ACHN (cell line): ENCODE measurements at places on chromosomes 5 and 9.

DNA sequence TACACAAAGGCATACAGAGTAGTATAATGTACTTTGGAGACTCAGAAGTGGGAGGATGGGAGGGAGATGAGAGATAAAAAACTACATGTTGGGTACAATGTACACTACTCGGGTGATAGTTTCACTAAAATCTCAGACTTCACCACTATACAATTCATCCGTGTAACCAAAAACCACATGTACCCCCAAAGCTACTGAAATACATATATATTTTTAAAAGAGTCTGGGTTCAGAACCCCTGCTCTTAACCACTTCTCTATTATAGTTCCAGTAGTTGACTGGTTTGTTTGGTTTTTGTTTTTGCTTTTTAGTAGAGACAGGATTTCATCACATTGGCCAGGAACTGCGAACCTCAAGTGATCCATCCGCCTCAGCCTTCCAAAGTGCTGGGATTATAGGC lies 22.6 kb downstream of the SGTB start:
- DNase-seq, result no peak

DNA sequence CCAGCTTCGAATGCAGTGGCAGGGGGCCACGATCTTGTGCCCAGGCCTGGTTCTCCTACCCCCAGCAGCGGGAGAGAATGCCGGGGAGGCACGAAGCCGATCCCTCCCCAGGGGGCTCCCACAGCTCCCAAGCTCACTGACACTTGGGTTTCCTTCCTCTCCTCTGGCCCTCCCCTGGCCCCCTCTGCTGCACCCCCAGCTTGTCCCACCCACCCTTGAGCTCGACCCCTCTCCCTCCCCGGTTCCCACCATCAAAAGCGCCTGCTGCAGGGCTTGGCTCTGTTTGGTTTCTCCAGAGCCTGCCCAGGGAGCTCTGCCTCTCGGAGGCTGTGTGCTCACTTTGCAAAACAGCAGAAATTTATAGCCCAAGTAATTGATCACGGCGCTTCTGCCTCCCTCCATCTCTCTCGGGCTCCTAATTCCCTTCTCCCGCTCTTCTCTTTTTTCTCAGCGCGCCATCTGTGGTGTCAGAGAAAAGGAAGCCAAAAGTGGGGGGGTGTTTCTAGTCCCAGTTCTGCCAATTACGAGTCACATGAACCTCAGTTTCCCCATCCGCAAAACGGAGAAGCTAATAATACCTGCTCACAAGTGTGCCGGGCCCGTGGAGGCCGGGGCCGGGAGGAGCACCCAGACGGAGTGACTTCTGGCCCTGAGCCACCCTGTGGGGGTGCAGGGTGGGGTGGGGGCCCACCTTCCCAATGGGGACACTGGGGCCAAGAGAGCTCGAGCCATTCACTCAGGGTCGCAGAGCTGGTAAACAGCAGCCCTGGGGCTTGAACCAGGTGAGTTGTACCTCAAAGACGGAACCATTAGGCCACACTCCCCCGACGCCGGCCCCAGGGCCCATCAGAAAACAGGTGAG lies 141.2 kb upstream of the IER5L start:
- DNase-seq, result no peak

DNA sequence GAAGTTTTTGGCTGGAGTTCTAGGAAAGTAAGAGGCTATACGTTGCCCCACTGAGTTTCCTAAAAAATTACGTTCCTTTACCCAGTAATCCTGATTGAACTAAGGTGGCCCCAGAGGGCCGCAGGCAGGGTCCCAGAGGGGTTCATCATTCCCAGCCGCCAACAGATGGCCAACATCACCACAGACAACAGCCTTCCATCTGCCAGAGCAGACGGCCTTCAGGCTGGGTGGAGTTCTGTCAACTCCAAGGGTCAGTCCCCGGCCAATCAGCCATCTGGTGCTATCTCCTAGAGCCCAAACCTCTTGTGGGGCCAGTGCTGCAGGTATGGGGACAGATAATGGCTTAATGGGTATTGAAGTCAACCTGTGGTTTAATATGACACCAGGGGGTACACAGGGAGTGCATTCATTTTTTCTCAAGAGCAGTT lies 30.4 kb downstream of the TBC1D2 start:
- no peak for DNase-seq

- no peak for DNase-seq
Observed at GRCh38 chr5:171428168-171428696, 8.8 kb downstream of the FGF18 start.

DNA sequence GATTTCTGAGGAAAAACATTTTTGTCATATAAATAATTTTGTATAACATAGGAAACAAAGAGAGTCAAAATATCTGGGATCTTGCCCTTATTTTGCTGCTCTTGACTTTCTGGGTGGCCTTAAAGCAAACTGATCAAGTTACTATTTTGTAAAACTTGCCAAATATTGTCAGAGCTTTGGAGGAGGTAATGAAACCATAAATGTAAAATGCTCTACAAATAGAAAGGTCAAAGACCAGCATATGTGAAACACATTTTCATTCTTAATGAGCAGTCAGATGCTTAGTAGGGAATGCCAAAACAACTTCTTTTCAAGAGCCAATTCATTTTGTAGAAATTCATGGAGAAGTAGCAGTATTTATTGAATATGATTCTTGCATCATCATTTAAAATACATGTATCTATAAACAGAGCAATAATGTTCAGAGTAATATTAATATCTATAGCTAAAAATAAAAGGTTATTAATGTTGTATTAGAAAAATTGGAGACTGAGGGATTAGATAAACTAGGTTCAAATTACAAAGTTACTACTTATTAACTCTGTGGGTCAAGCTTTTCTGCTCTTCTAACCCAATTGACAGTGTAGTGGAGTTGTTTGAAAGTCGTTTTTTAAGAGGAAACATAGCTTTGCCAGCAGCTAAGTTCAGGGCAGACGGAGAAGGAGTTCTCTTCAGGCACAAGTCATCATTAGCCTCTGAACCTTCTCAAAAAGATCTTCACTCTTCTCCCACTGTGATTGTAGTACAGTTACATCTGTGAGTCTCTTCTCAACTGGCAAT lies 2053.1 kb downstream of the EFNA5 start:
- no peak for DNase-seq
